H9 (cell line): ENCODE measurements at places on chromosomes 2 and 18.

DNA sequence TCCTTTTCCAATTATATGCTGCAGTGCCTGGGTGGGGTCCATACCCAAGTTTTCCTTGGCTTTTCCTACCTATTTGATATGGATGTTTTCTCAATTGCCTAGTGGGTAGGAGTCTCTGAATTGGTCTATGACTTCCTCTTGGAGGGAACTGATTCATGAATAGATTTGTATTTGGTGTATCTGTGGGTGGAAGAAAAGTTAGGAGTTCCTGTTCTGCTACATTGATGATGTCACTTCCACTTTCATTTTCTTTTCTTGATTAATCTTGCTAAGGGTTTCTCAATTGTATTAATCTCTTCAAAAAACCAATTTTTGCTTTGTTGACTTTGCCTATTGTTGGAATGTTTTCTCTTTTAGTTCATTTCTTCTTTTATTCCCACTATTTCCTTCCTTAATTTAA lies 37.4 kb upstream of the SLC9A2 start:
- no peak for DNase-seq

DNA sequence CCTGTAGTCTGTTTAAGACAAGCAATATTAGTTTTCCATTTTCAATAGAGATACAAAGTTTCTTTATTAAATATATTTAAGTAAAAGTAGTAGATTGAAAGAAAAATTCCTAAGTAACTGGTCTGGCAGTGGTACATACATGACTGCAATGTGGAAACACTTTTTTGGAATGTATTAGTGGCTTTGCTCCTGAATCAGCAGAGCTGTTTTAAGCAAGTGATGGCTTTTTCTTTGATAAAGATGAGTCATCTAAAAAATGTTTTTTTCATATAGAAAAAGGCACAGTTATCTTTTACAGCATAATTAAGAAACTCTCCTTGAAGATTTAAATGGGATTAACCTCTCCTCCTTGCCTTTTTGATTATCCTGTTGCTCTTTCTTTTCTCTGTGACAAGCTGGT lies 34.9 kb downstream of the KDM3A start:
- no peak for DNase-seq

- DNase-seq: peak; percentile 31
Observed at GRCh38 chr2:67388680-67389079, 8.5 kb upstream of the ETAA1 start.

DNA sequence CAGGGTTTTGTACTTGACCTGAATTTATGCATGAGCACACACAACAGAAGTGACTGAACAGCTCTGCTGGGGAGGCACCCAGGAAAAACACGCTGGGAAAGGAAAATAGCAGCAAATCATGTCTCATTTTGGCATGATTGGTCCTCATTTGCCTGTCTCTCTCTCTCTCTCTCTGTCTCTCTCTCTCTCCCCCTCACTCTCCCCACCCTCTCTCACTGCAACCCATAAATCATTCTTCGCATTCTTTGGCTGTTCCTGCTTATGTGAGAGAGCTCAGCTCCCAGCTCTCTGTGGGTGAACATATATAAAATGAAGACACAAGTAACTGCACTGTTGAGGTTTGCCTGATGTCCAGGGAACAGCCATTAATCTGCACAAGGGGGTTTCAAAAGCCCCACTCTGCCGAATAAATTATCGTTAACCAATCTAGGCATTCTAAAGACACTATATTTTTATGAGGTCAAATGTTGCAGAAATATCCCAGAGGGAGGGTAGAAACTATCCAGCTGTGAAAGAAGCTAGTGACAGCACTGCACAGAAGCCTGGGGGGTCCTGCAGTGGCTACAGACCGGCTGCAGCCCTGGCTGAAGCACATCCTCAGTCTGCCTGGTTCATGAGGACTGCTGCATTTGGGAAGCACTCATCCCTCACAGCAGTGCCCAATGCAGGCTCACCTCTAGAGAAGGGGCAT lies 260.3 kb downstream of the AFF3 start:
- DNase-seq: no peak

DNA sequence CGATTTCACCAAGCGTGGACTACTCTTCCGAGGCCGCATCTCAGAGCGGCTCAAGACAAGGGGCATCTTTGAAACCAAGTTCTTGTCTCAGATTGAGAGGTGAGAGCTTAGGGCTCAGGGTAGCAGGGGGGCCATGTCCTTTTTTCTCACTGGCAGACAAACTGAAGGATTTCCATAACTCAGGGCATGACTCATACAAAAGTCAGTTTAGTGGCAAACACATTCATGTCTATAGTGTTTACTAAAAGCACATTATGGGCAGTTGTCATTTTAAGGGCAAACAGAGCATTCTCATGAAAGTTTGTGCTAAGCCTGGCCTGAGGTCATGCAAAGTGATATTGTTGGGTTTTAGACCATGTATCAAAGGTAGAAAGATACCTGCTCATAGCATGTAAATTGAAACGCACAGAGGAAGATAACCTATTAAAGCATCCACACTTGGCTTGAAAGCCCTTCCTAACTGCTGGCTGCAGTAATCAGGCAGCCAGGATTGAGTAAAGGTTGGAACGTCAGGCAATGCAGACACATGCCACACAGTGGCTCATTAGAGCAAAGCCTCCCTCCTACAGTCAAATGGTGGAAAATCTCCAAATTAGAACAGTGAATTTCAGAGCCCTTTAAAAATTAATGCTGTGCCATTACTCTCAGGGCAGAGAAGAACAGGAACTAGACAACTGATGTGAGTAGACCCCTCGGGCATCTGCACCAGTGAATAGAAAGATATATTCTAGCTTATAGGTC lies 54.2 kb downstream of the HK2 start:
- DNase-seq: no peak

GRCh38 chr2:12539776-12540562 lies 176.8 kb upstream of the TRIB2 start:
- no peak for DNase-seq

DNA sequence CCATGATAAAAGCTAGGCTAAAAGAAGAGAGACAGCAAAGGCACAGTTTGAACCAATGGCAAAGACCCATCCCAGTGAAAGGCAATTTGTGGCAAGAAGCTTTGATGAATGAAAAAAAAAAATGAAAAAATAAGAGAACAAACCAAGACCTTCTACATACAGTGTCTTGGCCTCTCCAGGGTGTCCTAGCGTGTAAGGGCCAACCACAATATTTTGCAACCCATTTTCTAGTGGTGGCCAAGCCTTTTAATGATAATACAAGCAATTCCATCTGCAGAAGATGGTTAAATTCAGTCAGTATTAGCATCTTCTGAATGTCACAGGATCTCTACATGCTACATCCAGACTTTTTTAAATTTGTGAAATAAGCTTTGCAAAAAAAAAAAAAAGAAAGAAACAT lies 270.4 kb downstream of the LRATD1 start:
- DNase-seq: no peak

DNA sequence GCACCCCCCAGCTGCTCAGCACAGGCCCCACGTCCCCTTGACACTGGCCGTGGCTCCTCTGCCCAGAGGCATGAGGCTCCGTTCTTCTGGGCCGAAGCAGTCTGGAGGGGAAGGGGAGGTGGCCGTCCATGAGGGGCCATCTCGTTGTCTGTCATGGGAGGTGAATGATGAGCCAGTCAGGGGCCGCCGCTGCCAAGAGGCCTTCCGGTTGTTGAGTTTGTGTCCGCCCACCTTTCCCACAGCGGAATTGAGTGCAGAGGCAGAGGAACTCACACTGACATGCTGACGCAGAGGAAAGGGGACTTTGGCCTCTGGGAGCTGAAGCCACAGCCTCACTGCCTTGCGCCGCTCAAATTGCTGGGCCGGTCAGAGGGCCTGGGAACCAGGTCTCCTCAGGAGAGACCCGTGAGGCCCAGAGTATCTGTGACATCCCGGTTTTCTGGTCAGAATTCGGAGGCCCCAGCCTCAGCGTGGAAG lies 268.4 kb downstream of the ATAD2B start:
- DNase-seq: no peak

GRCh38 chr2:11483806-11484617 lies 18.1 kb upstream of the E2F6 start:
- DNase-seq: no peak

GRCh38 chr2:197514754-197515153 lies 1.1 kb upstream of the MOB4 start:
- DNase-seq: no peak

DNA sequence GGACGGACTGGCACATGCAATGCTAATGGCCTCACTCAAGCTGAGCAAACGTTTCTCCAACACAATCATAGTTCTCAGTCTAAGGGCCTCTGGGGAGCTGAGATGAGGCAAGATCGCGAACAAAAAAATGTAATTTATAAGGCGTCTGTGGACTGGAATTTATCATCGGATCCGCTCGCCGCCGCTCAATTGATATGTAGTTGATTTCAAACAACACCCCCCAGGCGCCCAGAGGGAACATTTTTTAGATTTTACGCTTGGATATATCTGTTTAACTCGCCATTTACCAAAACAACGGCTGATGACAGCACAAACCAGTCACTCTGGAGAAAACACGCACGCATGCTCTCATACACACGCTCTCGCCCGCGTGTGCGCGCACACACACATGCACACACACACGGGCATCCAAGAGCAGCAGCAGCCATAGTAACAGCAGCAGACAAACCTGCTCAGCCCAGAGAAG lies 335.8 kb downstream of the SMAD2 start:
- DNase-seq: no peak

- DNase-seq: no peak
Observed at GRCh38 chr2:39602616-39603015, 63.1 kb upstream of the TMEM178A start.

DNA sequence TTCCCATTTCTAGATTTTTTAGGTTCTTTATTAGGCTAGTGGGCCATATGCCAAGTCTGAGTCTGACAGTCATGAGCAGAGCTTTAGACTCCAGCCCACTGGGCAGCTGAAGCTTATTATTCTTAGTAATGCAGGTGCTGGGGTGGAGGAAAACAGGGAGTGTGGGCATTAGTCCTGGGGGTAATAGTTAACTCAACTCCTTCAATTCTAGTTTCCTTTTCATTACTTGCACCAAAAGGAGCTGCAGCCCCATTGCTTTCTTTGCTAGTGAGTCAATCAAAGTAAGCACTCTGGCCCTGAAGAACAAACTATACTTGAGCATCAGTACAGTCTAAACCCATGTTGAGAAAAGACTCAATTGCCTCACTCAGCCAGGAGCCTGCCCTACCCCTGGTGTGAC lies 35.5 kb downstream of the ICOS start:
- DNase-seq: no peak

DNA sequence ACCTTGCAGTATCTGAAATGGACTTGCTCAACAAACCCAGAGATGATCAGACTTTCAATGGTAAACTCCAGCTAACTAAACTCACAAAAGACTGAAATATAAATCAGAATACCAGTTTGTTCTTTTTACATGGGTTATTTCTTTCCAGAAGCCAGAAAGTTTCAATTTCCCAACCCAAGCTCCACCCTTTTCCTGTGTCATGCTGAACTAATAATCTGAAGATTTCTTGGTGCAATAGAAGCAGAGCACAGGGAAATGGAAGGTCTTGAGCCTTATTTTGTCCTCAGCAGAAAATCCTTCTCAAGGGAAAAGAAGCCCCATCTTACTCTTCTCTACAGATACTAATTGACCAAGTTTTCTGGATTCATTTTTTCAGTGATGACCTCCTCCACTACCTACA lies 93.3 kb upstream of the PAPOLG start:
- DNase-seq: no peak

GRCh38 chr2:120859814-120860578 lies 124.3 kb downstream of the GLI2 start:
- DNase-seq: no peak

- DNase-seq: no peak
Observed at GRCh38 chr2:38218591-38218991, 142.6 kb upstream of the CYP1B1 start.

DNA sequence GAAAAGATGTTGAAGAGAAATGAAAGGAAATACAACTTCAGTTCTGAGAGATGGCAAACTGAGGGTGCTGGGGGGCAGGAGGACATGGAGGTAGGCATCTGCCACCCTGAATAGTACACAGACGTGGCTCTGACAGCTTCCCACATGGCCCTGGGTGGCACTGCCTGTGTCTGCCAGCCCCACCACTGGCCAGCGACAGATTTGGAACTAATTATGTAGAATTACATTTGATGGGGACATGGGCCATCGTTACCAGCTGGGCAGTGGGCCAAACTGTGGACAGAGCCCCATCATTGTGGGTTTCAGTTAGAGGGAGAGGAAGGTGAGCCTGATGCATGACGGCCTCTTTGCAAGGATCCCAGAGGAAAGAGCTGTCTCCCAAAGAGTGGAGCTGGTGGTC lies 216.0 kb upstream of the HAAO start:
- no peak for DNase-seq

DNA sequence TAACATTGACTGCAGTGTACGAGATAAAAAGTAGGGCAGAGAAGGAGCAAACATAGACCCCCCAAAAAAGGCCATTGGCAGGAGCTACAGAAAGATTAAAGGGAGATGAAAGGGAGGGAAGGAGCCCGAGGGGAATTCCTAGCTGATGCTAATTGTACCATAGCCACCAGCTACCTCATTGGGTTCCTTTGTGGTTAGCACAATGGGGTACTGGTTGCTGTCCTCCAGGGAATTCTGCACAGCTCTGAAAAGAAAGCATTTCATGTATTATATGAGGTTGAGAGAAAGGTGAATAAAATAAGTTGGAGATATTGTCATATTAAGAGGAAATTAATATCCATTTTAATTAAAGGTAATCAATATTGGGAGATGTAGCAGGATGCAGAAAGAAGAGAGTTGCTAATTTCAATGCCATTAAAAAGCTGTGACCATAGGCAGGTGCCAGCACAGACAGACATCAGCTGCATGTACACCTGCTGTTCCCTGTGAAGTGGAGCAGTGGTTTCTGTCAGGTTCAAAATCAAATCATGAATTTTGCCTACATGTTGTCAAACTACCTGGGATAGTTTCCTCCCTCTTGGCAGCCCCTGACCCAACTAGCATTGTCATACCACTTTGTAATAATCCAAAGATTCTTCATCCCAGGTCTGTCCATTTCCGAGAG lies 185.4 kb upstream of the DLGAP1 start:
- no peak for DNase-seq

GRCh38 chr2:121387591-121388325 lies 102.8 kb upstream of the TFCP2L1 start:
- no peak for DNase-seq

DNA sequence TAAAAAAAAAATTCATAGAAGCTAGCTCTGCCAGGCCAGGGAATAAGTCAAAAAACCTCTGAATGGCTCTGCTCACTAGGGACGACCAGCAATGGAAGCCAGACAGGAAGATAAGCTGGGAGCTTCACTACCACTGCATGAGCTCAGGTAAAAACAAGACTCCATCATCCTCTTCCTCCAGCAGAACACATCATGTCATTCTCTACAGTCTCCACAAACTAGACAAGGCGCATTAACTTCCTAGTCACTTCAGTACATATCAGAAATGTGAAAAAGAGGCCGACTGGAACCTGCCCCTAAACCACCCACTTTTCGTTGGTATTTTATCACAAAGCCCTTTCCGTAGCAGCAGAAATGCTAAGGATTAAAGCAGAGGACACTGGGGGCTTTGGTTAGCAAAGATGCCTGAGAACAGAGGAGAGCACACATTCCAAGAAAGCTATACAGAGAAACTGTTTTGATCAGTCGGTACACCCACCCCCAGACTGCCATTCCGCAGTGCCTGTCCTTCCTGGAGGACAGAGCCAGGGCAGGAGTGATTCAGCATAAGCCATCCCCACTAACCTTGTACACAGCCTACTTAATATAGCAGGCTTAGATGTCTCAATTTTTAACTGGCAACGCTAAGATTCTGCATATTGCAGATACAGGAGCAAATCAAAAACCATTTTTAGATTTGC lies 53.4 kb downstream of the AAK1 start:
- no peak for DNase-seq
